CD4-positive, alpha-beta T cell treated with Interleukin-15 for 4 hours (primary cell): ENCODE measurements at places on chromosomes 6 and 20.

GRCh38 chr6:107641500-107641941 is 151.6 kb downstream of the SOBP start:
- DNase-seq, result no peak

DNA sequence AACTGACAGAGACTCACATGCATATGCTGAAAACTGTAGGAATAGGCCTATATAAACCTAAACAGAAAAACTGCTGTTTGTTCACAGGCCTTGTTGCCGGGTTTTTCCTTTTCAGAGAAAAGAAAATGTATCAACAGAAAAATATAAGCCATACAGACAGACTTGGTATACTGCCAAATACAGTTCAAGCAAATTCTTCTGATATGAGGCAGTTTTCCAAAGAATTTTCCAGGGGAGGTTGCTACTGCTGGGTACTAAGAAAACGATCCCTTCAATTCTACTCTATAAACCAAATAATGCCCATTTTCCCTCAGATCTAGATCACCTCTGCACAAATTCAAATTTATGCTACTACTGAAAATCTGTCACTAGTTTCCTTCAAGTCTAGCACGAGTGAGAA is 59.4 kb downstream of the ME1 start:
- no peak for DNase-seq

DNA sequence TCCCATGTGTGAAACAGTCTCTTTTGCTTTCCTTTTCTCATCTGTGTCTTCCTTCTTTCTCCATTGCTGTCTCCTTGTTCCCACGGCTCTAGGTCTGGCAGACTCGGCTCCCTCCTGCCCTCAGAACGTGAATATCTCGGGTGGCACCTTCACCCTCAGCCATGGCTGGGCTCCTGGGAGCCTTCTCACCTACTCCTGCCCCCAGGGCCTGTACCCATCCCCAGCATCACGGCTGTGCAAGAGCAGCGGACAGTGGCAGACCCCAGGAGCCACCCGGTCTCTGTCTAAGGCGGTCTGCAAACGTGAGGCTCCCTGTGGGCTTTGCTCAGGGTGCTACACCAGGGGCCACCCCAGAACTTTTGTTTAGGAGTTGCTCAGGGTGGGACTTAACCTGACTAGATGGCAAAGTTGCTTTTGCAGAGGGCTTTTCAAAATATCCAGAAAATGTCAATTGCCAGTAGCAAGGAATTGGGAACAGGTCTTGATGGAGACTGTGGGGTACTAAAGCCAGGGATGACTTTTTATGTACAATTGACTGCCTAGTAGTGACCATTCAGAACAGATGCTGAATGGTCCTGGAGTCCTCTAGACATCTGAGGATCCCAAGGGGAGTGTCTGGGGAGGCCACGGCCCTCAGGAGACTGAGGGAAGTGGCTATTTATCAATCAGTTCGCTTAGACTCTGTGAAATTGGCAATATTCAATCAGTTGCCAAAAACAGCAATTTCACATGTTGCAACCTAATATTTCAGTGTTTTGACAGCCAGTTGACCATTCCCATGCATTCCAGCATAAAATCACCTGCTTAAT is 550 bp downstream of the C2 start:
- DNase-seq, result no peak

DNA sequence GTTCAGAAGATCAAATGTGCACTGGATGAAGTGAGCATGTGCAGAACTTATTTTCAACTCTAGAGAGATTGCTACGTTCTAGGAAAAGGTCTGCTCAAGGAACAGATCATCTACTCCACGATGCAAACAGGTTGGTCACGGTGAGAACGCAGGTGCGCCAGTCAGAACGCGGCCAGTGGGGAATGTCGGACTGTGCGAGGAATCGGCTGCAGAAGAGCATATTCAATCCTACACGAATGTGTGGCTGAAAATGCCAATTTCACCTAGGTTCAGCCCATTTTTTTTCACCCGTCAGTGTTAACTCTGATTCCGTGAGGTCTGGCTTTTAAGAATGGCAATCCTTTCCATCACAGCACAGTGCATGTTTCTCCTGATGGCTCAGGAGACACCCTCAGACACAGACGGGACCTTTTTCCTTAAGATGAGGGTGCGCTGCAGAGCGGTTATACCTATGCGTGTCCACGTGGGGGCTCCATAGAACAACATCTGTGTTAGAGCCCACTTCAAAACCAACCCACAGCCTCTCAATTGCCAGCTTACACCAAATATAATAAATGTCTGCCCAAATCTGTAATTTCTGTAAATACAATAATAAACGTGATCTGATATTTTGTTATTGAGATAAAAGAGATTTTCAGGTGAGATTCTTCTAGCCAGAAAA is 250.4 kb downstream of the FOXA2 start:
- DNase-seq, result peak; percentile 3

DNA sequence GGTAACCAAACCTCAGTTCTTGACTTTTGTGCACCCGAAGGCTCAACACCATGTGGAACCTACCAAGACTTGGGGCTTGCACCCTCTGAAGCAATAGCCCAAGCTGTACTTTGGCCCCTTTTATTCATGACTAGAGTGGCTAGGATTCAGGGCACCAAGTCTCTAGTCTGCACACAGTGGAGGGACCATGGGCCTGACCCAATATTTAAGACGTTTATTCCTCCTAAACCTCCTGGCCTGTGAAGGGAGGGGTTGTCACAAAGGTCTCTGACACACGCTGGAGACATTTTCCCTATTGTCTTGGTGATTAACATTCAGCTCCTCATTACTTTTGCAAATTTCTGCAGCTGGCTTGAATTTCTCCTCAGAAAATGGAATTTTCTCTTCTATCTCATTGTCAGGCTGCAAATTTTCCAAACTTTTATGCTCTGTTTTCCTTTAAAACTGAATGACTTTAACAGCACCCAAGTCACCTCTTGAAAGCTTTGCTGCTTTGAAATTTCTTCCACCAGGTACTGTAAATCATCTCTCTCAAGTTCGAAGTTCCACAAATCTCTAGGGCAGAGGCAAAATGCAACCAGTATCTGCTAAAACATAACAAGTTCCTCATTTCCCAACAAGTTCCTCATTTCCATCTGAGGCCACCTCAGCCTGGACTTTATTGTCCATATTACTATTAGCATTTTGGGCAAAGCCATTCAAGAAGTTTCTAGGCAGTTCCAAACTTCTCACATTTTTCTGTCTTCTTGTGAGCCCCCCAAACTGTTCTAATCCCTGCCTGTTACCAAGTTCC is 481.4 kb upstream of the BTBD3 start:
- DNase-seq, result no peak

DNA sequence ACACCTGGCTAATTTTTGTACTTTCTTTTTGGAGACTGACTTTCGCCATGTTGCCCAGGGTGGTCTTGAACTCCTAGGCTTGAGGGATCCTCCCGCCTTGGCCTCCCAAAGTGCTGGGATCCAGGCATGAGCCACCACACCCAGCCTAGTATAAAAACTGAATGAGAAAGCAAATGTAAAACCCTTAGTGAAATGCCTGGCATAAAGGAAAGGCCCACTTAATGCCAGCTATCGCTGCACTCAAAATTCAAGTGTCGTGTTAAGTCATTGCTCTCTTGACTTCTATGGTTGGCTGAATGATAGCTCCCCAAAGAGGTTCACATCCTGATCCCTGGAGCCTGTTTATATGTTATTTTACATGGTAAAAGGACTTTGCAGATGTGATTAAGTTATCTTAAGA is 54.4 kb upstream of the PNRC1 start:
- DNase-seq, result no peak

DNA sequence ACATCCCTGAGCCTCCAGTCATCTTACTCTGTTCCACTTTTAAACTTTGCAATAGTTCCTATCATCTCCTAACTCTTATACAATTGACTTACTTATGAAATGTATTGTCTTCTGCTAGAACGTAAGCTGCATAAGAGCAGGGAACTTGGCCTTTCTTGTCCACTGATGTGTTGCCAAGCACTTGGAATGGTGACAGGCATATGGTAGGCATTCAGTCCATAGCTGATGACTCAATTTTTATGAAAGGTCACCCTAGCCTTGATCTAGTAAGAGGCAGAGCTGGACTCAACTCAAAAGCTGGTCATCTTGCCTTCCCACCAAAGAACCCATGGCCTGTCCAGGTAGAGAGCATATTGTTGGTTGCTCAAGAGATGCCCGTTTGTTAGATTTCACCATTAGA is 82.4 kb upstream of the FAM184A start:
- no peak for DNase-seq

DNA sequence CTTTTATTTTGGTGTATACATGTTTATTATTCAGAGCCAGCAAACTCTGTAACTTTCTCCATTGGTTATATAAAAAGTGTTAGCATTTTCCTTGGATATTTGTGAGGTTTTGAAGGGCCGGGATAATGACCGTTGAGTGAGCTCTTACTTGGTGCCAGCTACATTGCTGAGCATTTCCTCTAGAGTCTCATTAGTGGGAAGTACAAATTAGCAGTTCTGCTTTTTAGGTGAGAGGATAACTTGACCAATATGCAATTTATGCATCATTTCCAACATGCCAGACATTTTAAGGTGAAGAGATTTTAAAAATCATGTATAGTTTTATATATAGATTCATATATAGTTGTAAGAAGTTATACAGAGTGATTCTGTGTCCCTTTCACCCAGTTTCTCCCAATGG is 84.3 kb downstream of the CARMIL1 start:
- DNase-seq, result no peak

GRCh38 chr6:90103056-90103800 is 193.4 kb downstream of the BACH2 start:
- peak; percentile 56 for DNase-seq

- no peak for DNase-seq
Observed at GRCh38 chr20:38076548-38076947, 43.0 kb downstream of the RPRD1B start.

- DNase-seq, result no peak
Observed at GRCh38 chr20:11797156-11797555, 120.5 kb upstream of the BTBD3 start.

DNA sequence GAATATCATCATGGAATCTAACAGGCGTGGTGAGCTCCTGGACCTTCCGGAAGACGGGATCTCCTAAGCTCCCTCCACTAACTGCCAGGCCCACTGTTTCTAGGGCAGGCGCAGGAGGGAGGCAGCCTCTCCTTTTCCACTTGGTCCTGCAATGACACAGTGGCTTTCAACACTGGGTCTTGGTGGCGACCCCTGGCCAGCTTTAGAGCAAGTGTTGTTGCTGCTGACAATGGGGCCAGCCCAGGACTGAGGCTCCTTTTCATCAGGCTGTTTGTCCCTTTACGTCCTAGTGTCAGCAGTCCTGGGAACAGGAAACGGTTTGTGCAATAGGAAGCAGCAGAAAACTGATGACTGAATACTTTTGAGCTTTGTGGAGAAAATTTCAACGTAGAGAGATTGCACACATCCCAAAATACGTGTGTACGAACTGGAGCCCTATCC is 9.7 kb upstream of the QKI start:
- DNase-seq, result no peak

- peak; percentile 65 for DNase-seq
Observed at GRCh38 chr6:221531-222349, 70.5 kb upstream of the DUSP22 start.

DNA sequence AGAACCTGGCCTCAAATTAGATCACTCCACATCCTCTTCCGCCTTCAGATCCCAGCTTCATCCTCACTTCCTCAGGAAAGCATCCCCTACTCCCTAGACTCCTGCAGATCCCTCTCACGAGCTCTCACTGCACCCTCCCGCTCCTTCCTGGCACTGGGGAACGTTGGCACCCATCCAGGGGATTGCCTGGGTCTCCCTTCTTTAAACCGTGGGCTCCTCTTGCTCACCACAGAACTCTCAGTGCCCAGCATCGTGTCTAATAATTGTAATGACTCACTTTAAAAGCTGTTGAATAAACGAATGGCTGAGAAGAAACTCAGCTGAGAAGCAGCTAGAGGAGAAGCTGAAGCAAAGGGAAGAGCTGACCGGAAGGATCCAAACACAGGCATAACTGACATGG is 20.4 kb downstream of the ZC3H12D start:
- DNase-seq, result no peak

DNA sequence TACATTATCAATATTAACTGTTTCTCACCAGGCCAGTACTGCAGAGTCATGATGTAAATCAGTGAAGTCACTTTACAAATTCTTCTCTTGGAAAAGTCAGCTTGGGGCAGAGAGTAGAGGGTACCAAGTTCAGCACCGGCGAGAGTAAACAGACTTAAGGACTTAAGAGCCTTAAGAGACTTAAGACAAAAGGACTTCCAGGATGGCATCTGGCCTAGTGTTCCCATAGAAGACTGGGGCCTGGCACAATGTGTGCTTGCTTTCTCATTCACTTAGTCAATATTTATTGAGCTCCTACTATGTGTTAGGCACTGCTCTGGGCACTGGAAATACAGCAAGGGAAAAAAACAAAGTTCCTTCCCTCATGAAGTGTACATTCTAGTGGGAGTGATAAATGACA is 1.4 kb upstream of the SNPH start:
- no peak for DNase-seq

- no peak for DNase-seq
Observed at GRCh38 chr6:1654054-1654453, 44.3 kb downstream of the FOXC1 start.

DNA sequence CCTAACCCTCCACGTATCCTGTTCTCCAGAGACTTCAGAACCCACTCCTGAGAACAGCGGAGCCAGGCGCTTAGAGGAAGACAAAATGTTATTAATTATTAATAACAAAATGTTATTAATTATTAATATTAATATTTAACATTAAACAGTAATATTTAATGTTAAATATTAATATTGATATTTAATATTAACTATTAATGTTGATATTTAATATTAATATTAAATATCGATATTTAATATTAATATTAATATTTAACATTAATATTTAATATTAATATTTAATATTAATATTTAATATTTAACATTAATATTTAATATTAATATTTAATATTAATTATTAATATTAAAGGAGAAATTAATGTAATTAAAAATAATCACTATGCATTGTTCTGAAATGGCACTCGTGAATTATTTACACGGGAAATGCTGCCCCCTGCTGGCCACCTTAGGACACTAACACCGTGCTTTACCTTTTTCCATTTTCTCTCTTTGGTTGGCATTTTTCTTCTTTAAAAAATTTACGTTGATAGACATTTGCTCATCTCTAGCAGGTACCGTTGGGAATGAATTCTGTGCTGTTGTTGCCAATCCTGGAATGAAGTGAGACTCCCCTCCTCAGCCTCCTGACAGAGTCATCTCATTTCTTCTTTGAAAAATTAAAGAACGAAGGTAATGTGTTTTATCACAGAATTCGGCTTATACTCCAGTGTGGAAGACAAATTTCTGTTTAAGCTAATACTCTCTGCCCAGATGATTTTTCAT is 7.5 kb upstream of the GGTLC1 start:
- peak; percentile 59 for DNase-seq

GRCh38 chr6:152471456-152472265 is 165.5 kb downstream of the SYNE1 start:
- DNase-seq, result no peak

GRCh38 chr6:3309391-3310050 is 50.8 kb downstream of the PSMG4 start:
- no peak for DNase-seq

GRCh38 chr6:137095093-137095492 is 50.3 kb upstream of the IL20RA start:
- no peak for DNase-seq

DNA sequence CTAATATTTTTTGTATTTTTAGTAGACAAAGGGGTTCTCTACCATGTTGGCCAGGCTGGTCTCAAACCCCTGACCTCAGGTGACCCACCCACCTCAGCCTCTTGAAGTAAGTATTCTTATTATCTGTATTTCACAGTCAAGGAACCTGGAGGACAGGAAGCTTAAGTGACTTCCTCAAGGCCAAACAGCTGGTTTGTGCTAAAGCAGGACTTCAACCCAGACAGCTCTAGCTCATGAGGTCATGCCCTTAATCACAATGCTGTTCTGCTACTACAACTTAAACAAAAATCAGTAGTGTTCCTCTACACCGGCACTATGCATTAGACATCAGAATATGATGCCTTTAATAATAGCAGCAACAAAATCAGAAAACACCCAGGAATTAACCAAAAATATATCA is 168.9 kb downstream of the ADGB start:
- no peak for DNase-seq
